ENCODE measurements at places on chromosomes 13 and 19.

DNA sequence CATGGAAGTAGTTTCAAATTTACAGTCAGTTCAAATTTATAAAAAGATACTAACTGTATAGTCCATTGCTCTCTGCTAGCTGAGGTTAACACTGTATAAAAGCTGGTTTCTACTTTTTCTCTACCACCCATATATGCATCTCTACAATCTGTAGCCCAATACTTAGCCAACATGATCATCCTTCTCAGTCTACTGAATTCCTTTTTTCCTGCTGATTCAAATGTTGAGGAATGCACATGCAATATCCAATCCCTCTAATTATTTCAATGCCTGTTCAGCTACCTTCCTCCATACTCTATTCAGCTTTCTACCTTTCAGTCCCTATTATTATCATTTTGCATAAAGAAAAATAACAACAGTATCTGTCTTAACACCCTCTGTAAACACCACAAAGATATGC, 15.6 kb downstream of the KPNA3 start:
- no peaks in the 10 kb centered on the region for H3K4me1 ChIP-seq
- H3K4me3 ChIP-seq = no peak overlapping the region
- no peaks in the 10 kb centered on the region for H3K36me3 ChIP-seq
- no peak for DNase-seq
- no peak overlapping the region for H3K27ac ChIP-seq
- H3K27me3 ChIP-seq = no peaks in the 10 kb centered on the region

DNA sequence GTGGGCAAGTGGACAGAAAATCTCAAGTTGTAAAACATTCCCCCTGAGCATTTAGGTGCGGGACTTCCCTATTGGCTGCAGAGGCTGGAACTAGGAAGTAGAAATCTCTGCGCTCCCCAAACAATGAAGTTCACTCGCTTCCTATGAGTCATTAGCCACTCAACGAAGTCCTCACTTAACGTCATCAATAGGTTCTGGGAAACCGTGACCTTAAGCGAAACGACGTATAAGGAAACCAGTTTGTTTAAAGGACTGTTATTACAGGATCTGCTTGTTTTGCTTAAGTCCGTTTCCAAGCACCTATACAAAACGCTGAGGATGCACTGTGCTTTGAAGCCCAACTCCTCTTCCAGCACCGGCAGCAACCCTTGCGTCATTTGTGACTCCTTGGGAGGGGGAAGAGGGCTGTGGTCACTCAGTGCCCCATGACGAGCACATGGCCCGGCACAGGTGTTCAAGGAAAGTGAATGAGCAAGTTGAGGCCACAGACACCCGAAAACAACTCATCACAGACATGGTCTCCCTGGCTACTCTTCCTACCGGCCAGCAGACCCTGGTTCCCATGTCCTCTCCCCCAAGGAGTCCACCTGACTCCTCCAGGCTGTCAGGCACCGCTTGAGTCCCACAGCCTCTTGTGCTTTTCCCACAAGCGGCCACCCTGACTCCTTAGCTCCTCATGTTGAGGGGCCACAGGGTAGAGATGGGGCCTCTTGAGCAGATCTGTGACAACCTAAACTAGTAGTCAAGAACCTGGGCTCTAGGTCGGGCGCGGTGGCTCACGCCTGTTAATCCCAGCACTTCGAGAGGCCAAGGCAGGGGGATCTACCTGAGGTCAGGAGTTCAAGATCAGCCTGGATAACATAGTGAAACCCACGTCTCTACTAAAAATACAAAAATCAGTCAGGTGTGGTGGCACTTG, 4.8 kb downstream of the RPS16 start:
- peaks cover 40% of the 10 kb centered on the region for H3K4me1 ChIP-seq
- H3K4me3 ChIP-seq = no peak overlapping the region
- H3K27ac ChIP-seq = peak overlapping the region; percentile 85
- no peaks in the 10 kb centered on the region for H3K27me3 ChIP-seq

DNA sequence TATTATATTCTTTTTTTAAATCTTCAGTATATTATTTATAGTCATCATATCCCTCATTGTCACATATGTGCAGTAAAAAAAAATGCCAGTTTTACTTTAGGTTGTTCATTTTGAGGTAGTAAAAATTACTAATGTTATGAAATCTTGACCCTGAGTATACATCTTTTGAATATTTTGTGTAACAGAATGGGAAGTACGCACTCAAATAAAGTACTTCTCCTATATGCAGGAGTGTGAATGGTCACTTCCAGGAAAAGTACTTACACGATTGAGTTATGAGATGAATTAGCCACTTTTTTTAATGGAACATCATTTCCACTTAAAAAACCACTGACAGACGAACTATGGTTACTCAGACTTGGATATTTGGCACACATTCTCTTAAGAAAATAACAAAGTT, 58.5 kb downstream of the C13orf42 start:
- H3K36me3 ChIP-seq = no peaks in the 10 kb centered on the region
- H3K4me3 ChIP-seq = no peak overlapping the region
- DNase-seq = no peak

- H3K27me3 ChIP-seq = no peaks in the 10 kb centered on the region
- peaks cover 56% of the 10 kb centered on the region for H3K4me1 ChIP-seq
- peak within 1 kb of the TSS; percentile 60 for H3K4me3 ChIP-seq
- H3K27ac ChIP-seq = peak within 1 kb of the TSS; percentile 40
These were observed at the start of gene CD70 for GRCh38 chr19:6590827-6591319. TSS of gene CD70 (minus strand) at chr19:6591150. CDS start at chr19:6591002, 148 bp downstream.

DNA sequence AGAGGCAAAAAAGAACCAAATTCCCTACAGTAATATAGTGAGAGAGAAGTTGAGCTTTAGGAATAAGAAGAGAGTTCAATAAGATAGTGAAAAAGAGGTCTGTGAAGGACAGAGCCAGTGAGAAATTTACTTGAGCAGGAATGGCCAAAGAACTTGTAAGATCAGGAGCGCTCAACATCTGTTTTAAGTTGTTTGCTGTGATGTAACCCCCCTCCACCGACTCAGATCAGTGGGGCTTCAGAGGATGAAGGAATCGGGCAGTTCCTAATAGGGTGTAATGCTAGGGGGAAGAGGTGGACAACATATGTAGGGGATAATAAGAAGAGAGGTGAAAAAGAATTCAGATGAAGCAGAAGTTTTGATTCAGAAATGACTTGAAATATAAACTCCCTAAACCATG, 85.3 kb upstream of the FNDC3A start:
- H3K27ac ChIP-seq = no peak overlapping the region
- no peak for DNase-seq
- H3K36me3 ChIP-seq = no peaks in the 10 kb centered on the region

- peaks cover 12% of the 10 kb centered on the region for H3K4me1 ChIP-seq
- H3K4me3 ChIP-seq = no peak overlapping the region
- no peaks in the 10 kb centered on the region for H3K36me3 ChIP-seq
- DNase-seq = no peak
- no peaks in the 10 kb centered on the region for H3K27me3 ChIP-seq
- no peak overlapping the region for H3K27ac ChIP-seq
These were observed 54.9 kb upstream of the ATP12A start for GRCh38 chr13:24625331-24625731.

DNA sequence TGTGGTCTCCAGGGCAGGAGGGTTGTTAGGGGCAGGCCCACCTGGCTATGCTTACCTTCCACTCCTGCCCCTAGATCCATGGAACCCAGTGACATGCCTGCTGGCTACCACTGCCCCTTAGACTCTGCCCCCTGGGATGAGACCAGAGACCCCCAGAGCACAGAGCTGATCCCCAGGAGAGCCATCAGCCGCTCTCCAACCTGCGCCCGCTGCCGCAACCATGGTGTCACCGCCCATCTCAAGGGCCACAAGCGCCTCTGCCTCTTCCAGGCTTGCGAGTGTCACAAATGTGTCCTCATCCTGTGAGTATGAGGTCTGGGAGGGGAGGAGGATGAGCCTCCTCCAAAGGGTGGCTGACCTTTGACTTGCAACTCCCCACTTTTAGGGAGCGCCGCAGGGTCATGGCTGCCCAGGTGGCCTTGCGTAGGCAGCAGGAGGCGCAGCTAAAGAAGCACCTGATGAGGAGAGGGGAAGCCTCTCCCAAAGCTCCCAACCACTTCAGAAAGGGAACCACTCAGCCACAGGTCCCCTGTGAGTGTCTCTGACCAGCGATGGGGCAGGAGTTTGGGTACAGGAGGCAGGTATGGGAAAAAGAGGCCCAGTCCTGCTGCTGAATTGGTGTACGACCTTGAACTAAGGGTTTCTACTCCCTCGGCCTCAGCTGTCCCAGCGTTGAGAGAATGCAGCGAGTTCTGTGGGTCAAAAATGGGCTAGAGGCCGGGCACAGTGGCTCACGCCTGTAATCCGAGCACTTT, 2.7 kb downstream of the DMRTC2 start:
- no peak for DNase-seq
- H3K4me1 ChIP-seq = no peaks in the 10 kb centered on the region
- no peaks in the 10 kb centered on the region for H3K36me3 ChIP-seq
- H3K27ac ChIP-seq = no peak overlapping the region
- H3K4me3 ChIP-seq = no peak overlapping the region

DNA sequence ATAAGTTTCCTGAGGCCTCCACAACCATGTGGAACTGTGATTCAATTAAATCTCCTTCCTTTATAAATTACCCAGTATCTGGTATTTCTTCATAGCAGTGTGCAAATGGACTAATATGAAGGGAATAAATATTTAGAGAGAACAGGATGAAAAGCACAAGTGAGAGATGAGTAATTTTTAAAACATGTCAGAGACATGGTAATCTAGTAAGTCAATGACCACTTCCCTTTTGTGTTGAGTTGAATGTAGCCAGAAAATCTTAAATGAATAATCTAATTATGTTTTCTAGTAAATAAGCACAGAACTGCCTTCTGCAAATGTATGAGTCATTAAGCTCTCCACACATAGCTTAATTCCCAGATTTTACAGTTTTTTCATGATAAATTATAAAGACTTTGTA, 524.1 kb upstream of the SLITRK5 start:
- no peak for DNase-seq
- H3K27ac ChIP-seq = no peak overlapping the region
- H3K36me3 ChIP-seq = no peaks in the 10 kb centered on the region
- H3K4me1 ChIP-seq = no peaks in the 10 kb centered on the region

DNA sequence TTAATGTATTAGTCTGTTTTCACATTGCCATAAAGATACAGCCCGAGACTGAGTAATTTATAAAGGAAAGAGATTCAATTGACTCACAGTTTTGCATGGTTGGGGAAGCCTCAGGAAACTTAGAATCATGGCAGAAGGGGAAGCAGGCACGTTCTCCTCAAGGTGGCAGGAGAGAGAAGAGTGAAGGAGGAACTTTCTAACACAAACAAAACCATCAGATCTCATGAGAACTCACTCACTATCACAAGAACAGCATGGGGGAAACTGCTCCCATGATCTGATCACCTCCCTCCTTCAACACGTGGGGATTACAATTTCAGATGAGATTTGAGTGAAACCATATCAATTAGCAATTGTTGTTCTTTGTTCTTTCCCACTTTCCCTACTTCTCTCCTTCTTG, 689.0 kb upstream of the SLITRK1 start:
- H3K4me3 ChIP-seq = no peak overlapping the region
- H3K27ac ChIP-seq = no peak overlapping the region
- no peaks in the 10 kb centered on the region for H3K36me3 ChIP-seq
- DNase-seq = no peak
- no peaks in the 10 kb centered on the region for H3K4me1 ChIP-seq

- peaks cover 13% of the 10 kb centered on the region for H3K4me1 ChIP-seq
- no peaks in the 10 kb centered on the region for H3K27me3 ChIP-seq
- no peak for DNase-seq
- H3K36me3 ChIP-seq = peaks cover 85% of the 10 kb centered on the region
- no peak overlapping the region for H3K27ac ChIP-seq
These were observed 4.3 kb downstream of the RPL36 start for GRCh38 chr19:5694167-5694955.

- H3K4me1 ChIP-seq = no peaks in the 10 kb centered on the region
- H3K27me3 ChIP-seq = 0 out of 2 replicates have a peak, but pooled peaks cover 2% of the 10 kb centered on the region
- no peak for DNase-seq
- no peaks in the 10 kb centered on the region for H3K36me3 ChIP-seq
These were observed 165.5 kb downstream of the FGF14 start for GRCh38 chr13:102236341-102236740.

DNA sequence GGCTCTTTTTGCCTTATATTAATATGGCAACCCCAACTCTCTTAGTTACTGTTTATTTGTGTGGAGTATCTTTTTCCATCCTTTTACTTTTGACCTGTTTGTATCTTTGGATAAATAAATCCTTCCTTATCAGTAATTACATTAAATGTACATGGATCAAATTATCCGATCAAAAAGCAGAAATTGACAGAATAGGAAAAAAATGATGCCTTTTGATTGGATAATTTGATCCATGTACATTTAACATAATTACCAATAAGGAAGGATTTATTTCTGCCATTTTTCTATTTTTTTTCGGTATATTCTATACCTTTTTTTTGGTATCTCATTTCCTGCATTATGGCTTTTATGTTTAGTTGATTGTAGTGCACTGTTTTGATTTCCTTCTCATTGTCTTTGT, 57.2 kb downstream of the ZMYM2 start:
- no peaks in the 10 kb centered on the region for H3K27me3 ChIP-seq
- no peak overlapping the region for H3K4me3 ChIP-seq
- DNase-seq = no peak
- H3K27ac ChIP-seq = no peak overlapping the region
- H3K36me3 ChIP-seq = peaks cover 7% of the 10 kb centered on the region

DNA sequence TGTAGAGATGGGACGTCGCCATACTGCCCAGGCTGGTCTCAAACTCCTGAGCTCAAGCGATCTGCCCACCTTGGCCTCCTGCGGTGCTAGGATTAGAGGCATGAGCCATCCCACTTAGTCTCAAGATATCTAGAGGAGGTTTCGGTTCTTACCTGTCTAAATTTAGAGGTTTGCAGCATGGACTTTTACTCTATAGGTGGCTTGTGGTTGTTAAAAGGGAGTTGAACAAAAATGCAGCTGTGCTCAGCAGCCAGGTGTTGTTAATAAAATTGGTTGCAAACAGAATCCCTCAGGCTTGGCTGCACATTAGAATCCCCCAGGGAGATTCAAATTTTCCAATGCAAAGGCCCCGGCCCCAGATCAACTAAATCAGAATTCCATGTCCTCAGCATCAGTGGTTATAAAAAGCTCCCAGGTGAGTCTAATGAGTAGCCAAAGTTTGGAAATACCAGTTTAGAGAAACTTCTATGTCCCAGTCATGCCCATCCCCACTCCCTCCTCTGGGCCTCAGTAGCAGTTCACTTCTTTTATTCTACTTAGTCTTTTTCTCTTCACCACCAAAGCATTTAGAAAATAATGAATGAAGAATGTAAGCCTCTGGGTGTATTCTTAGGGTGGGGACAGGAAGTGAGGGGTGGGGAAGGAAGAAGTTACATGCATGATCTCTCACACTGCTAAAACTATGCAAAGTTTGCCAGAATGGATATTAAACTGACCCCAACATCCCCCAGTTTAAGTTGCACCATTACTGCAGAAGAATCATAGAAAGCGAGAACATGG, 471.0 kb downstream of the COG6 start:
- no peaks in the 10 kb centered on the region for H3K36me3 ChIP-seq
- no peak overlapping the region for H3K27ac ChIP-seq
- H3K27me3 ChIP-seq = no peaks in the 10 kb centered on the region
- H3K4me3 ChIP-seq = no peak overlapping the region

GRCh38 chr13:71285700-71286099, 581.3 kb downstream of the DACH1 start:
- H3K4me3 ChIP-seq = no peak overlapping the region
- DNase-seq = no peak
- no peaks in the 10 kb centered on the region for H3K36me3 ChIP-seq
- no peaks in the 10 kb centered on the region for H3K27me3 ChIP-seq

GRCh38 chr13:110644892-110645521, 29.7 kb downstream of the NAXD start:
- peak; percentile 74 for DNase-seq
- no peak overlapping the region for H3K27ac ChIP-seq
- H3K4me1 ChIP-seq = peaks cover 7% of the 10 kb centered on the region
- H3K36me3 ChIP-seq = peaks cover 97% of the 10 kb centered on the region
- no peaks in the 10 kb centered on the region for H3K27me3 ChIP-seq
